Fibroblast of the aortic adventitia (primary cell): ENCODE measurements at places on chromosomes 4 and X.

- DNase-seq, result peak; percentile 3
Observed at GRCh38 chr4:6221851-6222760, 21.8 kb upstream of the JAKMIP1 start.

DNA sequence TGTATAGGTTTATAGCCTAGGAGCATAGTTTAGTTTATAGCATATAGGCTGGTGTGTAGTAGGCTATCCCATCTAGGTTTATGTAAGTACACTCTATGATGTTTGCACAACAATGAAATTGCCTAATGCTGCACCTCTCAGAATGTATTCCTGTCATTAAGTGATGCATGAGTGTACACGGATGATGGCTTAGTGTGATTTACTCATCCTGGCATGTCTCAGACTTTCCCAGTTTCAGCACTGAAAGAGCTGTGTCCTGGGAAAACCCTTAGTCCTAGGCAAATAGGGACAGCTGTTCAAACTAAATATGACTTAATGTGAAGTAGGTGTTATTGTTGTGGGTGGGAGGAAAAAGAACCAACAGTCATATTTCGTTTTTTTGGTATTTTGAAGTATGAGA, 264.9 kb upstream of the MAGEB18 start:
- peak; percentile 49 for DNase-seq

GRCh38 chr4:85946821-85947220, 413.0 kb downstream of the MAPK10 start:
- DNase-seq, result no peak

GRCh38 chr4:134382478-134383227, 181.1 kb upstream of the PABPC4L start:
- no peak for DNase-seq

DNA sequence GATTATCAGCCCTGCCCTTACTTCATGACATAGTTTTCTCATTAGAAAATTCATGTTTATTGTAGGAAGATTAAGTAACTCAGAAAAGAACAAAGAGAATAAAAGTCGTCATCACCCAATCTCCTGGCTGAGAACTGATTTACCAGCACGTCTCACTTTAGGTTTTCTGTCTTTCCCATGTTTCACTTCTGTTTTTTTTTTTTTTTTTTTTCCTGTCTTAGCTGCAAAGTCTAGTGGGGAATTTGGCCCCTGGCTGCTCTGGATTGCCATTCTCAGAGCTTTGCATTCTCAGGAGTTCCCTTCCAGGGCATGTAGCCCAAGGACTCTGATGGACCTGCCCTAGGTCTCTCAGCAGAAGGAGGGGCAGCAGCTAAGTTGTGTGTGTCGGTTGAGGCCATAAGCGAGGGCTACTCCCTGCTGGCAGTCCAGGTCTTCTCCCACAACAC, 57.8 kb downstream of the TMEM131L start:
- peak; percentile 60 for DNase-seq

DNA sequence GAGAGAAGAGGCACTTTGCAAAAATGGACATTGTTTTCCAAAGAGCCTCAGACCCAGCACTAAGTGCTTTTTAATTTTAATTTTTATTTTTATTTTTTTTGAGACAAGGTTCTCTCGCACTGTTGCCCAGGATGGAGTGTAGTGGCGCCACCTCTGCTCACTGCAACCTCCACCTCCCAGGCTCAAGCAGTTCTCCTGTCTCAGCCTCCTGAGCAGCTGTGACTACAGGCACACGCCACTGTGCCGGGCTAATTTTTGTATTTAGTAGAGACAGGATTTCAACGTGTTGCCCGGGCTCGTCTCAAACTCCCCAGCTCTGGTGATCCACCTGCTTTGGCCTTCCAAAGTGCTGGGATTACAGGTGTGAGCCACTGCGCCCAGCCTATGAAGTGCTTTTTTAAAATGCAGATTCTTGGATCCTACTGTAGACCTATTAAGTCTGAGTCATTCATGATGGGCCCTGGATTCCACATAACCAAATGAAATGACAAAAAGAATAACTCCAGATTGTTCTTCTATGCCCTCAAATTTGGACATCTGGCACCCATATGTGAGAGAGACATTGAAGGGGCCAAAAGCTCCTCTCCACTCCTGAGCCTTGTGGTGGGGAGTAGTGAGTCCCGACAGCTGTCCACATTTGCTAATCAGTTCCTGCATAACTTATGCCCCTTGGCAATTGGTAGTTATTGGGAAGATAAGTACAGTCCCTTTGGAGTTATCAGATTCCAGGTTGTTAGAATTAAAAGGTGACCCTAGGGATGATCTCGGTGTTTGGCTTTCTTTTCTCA, 3.6 kb downstream of the NOCT start:
- DNase-seq, result peak; percentile 42

GRCh38 chr4:8731364-8731763, 138.8 kb downstream of the CPZ start:
- DNase-seq, result no peak

GRCh38 chr4:7549866-7550265, 115.1 kb upstream of the PSAPL1 start:
- no peak for DNase-seq

- no peak for DNase-seq
Observed at GRCh38 chr4:149523039-149523438, 292.6 kb downstream of the IQCM start.

DNA sequence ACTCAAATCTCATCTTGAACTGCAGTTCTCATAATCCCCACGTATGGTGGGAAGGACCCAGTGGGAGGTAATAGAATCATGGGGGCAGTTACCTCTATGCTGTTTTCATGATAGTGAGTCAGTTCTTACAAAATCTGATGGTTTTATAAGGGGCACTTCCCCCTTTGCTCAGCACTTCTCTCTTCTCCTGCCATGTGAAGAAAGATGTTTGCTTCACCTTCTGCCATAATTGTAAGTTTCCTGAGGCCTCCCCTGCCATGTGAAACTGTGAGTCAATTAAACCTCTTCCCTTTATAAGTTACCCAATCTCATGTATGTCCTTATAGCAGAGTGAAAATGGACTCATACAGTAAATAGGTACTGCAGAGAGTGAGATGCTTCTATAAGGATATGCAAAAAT, 1050.6 kb upstream of the GRIA3 start:
- no peak for DNase-seq

GRCh38 chrX:63525491-63525890, 174.4 kb upstream of the SPIN4 start:
- no peak for DNase-seq

DNA sequence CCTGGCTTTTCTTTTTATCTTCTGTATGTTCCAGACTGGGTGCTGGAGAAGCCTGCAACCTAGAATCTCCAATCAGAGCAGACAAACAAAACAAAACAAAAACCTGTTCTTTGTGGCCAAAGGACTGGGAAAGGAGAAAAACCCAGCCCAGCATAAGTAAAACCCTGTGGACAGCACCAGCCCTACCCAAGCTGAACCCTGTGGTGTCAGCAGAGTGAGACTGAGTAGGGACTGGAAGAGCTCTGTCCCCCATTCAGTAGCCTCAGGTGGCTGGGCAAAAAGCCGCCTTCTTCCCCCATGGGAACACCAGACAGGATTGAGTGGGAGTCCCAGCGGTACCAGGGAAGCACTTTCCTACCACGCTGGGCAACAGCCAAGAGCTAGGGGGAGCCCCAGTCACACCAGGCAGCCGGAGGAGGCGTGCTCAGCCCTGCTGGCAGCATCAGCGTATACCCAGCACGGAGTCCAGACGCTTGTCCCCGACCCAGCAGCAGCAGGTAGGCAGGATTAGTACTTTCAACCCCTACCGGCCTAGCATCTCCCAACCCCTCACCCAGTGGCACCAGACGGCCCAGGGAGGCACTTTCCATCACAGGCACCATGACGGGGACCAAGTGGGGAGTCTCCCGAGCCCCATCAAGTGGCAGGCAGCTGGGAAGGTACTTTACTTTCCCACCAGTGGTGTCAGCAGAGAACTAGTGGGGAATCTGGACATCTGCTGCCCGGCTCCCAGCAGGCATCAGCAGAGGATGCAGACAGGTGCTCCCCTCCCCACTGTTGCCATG, 8.6 kb upstream of the JADE3 start:
- DNase-seq, result peak; percentile 66

DNA sequence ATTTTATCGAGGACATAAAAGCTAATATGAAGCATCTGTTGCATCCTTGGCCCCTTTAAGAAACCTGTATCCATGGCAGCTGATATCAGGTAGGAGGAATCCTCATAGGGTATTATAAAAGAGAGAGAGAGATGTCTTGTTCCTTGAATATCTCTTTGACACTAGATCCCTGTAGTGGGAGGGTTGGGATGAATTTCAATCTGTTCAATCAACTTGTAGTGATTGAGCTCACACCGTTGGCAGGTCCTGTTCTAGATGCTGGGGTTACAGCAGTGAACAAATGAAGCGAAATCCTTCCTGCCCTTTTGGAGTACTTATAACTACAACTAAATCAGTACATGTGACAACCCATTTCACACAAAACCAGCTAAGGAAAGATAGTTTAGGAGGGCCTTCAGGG, 35.3 kb upstream of the GATB start:
- no peak for DNase-seq

DNA sequence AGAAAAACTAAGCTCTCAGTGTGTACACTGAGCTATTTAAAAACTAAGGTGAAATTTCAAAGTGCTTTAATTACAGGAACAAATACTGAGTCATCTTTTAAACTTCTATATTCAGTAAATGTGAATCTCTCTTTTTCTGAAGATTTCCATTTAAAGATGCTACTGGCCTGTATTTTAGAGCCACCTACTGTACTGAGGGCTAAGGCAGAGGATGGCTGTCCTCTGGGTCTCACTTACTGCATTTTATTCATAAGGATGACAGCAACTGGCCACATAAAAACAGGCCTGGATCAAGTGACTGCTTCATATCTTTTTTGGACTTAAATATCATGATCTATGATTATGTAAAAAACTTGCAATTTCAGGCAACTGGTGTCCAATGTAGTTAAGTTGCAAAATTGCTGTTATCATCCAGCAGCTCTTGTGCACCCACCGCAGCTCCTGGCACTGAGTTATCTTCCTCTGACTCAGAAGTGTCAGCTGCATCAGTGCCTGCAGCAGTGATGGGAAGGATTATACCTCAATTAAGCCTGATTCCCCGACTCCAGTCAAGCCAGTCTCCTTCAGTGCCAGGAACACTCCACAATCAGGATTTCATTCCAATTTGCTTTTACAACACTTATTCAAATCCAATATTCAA, 1073.7 kb downstream of the PDHA2 start:
- no peak for DNase-seq

DNA sequence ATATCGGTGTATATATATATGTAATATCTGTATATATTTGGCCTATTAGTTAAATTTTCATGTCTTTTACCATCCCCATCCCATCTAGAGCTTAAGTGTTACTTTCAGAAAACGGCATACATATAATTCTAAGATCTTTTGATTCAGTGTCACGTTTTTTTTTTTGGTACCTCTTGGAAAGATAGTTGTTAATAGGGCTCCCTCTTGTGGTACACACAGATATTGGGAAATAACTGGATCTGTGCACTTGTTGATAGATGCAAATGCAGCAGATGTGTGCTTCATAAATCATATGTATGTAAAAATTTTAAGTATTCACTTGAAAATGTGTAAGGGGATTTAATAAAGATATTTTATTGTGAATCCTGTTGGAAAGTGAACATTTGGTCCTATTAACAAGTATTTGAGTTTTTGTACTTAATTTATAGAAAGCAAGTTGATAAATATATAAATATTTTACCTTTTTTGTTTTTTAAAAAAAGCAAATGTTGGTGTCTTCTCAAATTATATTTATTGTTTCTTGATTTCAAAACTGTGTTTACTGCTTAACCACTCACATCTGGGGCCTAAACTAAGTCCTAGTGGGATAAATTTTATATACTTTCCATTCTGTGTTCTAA, 74.7 kb downstream of the PAQR3 start:
- peak; percentile 92 for DNase-seq

DNA sequence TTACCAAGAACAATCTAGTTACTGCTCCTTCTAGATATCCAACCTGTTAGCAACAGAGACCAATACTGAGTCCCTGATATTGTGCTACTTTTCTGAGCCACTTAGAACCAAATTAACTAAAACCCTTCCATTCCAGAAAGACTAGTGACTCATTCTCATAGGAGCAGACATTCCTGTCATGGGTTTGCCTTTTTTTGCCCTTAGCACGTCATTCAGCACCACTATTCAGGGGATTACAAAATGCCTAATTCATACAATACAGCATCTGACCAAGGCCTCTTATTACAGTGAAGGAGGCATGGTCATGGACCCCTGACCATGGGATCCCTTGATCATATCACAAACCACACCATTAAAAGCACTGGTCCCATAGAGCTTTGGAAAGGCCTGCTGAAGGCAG, 123.8 kb upstream of the CXCL13 start:
- DNase-seq, result peak; percentile 19

DNA sequence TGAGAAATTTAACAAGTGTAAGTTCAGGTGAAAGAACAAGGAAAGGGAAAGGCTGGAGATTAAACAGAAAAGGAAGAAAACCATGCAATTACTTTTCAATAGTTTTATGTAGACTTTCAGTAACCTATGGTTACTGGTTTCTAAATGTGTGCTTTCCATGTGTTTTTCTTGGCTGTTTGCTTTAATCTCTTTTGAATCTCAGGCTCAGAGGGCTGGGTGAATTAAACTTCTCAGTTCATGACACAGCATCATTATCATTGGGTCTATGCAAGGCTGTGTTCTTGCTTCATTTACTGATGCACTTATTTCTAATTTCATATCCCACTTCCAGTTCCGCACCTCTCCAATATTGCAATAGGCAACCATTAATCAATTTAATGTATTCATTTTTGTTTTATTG, 266.5 kb upstream of the UGT8 start:
- no peak for DNase-seq

- DNase-seq, result peak; percentile 60
Observed at GRCh38 chr4:86918539-86919072, 16.2 kb upstream of the AFF1 start.

GRCh38 chrX:71637253-71637618, 18.9 kb upstream of the CXCR3 start:
- peak; percentile 19 for DNase-seq

GRCh38 chrX:10254739-10255138, 98.0 kb downstream of the CLCN4 start:
- DNase-seq, result peak; percentile 8

DNA sequence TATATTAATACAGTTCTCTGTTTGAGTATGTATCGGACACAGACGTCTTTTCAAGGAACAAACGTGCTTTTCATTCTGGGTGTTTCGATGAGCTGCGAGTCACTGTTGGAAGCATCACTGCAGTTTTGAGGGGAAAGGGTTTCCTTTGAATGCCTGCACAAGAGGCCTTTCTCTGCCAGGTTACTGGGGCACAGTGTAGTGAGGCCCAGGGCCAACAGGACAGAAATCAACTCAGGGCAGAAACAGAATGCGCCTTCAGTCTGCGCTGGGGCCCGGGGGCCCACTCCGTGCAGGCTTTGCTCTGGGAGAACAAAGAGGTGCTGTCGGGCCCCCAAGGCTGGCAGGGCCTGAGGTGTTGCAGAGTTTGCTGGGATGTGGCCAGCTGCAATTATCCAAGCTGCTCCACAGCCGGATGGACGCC, 2.3 kb upstream of the PPP2R3B start:
- DNase-seq, result no peak
